Stimulated activated CD8-positive, alpha-beta memory T cell treated with anti-CD3 and anti-CD28 coated beads, Interleukin-7, amount 100 ng/mL, for 1 hour (primary cell): ENCODE measurements at places on chromosomes 16 and 17.

- DNase-seq = no peak
These were observed 4.4 kb downstream of the ACLY start for GRCh38 chr17:41914358-41914766.

DNA sequence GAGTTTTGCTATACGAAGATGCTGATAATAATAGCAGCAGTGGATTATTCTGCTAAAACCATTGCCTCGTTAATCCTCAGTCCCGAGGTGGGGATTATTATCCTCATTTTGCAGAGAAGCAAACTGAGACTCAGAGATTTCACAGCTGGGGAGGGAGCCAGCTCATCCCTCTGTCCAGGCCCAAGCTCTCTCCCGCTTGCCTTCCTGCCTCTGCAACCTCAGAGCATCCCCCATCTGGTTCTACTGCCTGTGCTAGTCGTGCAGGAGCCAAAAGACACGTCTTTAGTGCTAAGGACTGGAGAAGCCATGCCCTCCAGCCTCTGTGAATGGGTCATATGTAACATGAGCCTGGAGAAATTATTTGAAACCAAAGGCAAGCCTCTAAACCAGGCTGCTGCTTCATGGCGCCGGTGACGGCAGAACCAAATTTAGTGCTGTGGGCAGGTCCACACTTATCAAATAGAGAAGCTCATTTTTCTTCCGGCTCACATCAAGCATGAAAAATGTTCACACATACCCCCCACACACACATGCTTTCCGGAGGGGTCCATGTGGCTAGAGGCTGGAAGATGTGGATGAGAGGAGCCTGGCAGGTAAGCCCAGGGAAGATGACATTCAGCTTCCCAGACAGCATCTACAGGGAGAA, 13.5 kb downstream of the MAPT start:
- no peak for DNase-seq

DNA sequence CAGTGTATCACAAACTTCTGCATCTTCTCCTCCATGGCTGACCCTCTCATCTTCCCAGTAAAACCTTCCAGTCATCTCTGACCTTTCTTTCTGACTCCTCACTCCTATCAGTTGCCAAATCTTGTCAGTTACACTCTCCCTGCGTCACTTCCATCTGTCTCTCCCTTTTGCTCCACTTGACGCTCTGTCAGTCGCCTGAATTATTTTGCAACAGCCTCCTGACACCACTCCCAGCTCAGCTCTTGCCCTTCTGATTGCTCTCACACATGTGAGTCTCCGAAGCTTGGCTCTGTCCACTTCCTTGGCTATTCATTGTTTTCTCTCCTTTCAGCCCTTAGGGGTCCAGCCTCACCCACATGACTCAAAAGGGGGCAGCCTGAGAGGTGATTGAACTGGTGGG, 27.7 kb downstream of the DHRS7C start:
- no peak for DNase-seq

DNA sequence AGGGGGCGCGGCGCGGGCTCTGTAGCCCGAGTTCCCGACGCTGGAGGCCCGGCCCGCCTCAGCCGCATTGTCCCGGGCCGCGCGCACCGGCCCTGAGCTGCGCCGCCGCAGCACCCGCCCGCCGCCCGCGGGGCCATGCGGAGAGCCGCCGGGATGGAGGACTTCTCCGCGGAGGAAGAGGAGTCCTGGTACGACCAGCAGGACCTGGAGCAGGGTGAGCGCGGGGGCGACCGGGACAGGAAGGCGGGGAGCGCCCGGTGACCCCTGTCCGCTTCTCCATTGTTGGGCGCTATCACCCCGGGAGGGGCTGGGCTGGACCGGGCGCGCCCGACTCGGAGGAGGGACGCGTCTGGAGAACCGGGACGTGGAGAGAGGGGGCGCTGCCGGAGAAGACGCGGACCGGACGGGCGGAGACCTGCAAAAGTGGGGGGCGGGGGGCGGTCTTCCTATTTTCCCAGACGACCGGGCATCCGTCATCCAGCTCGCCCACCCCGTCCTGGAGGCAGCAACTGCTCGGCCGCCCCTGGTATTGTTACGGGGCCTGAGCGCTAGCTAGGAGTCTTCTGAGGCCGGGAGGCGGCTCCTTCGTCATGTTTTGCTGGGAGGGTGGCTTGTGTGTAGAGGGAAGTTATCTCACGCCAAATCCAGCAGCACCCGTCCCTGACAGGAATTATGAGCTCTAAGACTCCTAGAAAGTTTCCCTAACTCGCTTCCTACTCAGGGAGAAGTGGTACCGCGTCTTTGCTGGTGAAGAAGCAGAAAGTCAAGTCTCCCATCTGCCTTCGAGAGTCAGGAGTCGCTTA, 678 bp downstream of the CDR2L start:
- DNase-seq = no peak

DNA sequence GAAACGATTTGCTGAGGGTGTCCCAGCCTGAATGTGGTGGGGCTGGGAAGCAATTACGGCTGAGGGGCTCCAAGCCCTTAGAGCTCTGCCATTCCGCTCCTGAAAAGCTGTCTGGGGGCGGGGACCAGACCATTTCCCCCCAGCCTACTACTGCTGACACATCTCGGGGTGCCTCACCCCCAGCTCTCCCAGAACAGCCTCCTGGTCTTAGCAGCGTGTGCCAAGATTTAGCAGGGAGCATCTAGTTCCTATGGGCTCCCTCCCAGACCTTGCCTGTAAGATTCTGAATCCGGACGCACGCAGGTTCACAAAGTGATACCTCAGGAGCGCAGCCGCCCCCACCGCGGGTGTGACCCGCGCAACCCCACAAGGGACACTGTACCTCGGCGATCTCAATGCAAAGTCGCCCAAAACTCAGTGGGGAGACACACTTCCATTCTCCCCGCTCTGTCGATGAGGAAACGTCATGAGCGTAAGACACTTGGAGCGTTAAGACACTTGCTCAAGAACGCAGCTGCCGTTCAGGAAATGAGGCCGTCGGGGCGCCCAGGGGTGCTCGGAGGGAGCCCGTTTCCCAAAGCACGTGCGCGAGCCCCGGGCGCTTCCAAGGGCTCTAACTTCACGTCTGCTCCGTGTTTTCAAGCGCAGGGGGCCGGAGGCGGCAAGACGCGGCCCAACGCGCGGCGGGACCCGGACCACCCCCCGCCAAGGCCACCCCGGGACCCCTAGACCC, 629 bp downstream of the GEMIN4 start:
- no peak for DNase-seq

GRCh38 chr17:78107976-78108725, 20.4 kb downstream of the TMC6 start:
- DNase-seq = no peak

DNA sequence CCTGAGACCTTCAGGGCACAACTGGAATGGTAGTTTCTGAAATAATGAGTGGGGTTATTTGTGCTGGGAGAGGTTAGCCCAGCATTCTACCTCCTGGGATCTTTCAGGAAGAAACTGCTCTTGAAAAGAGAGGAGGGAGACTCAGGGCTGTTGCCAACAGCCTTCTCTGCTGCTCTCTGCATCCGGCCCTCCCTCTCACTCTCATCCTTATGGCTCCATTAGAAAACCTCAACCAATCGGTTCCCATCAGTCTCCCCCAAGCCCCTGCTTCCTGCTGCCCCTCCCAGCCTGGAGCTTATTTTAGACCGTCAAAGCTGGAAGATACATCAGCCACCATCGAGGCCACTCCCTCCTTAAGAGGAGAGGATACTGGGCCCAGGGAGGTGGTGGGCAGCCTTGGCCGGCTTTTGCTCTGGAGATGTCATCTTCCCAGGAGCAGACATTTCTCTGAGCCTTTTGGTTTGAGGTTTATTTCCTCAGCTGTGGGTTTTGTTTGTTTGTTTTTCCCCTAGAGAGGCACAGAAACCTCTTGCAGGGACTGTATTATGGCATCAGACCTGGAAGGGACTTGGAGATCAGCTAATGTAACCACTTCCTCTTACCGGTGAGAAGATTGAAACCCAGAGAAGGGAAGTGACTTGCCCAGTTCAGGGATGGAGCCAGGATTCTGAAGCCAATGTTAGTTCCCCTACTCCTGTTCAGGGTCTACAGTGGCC, 2.7 kb downstream of the MPRIP start:
- DNase-seq = no peak

- DNase-seq = no peak
These were observed 16.7 kb downstream of the SLC6A4 start for GRCh38 chr17:30218799-30219198.

DNA sequence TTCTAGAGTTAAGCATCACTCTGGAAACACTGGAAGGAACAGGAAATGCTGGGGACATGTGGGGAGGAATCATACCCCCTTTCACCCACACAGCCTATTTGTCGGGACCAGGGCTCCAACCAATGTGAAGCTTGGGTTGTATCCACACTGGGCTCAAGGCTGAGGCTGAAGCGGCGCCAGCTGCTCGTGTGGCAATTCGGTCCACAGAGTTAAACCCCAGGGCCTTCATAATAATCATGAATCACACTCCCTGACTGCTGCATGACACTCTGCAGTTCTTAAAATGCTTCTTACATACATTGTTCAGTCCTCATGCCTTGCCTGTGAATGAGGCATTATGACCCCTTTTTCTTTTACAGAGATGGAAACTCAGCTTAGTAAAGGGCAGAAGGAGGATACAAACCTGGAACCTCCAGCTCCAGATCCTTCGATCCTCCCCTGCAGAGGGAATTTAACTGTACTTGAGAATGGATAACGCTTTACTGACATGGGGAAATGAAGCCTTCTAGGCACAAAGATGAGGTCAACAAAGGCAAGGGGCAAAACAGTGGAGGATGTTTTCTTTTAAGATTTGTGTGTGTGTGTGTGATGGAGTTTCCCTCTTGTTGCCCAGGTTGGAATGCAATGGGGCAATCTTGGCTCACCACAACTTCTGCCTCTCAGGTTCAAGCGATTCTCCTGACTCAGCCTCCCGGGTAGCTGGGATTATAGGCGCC, 72.7 kb downstream of the SOX9 start:
- no peak for DNase-seq

DNA sequence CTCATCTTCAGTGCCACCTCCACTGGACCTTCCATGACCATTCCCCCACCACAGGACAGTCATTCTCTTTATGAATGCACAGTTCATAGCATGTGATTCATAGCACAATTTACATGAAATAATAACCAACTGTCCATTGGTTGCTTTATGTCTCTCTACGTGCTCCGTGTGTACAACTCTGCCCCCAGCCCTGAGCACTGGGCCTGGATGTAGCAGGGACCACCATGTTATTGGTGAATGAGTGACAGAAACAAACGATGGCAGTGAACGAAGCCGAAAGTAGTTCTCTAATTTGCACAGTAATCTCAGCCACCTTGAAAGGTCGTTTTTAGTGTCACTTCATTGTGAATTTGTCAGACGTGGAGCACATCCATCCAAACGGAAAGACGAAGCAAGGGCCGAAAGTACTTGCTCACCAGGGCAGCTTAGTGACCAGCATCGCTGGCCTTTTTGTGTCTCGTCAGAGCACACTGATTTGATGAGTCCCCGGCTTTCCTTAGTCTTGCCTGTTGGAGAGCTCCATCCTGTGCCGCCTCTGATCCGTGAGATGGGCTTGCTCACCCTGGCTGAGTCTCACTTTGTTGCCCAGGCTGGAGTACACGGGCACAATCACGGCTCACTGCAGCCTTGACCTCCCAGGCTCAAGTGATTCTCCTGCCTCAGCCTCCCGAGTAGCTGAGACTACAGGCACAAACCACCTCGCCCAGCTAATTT, 95.3 kb downstream of the CMIP start:
- no peak for DNase-seq

DNA sequence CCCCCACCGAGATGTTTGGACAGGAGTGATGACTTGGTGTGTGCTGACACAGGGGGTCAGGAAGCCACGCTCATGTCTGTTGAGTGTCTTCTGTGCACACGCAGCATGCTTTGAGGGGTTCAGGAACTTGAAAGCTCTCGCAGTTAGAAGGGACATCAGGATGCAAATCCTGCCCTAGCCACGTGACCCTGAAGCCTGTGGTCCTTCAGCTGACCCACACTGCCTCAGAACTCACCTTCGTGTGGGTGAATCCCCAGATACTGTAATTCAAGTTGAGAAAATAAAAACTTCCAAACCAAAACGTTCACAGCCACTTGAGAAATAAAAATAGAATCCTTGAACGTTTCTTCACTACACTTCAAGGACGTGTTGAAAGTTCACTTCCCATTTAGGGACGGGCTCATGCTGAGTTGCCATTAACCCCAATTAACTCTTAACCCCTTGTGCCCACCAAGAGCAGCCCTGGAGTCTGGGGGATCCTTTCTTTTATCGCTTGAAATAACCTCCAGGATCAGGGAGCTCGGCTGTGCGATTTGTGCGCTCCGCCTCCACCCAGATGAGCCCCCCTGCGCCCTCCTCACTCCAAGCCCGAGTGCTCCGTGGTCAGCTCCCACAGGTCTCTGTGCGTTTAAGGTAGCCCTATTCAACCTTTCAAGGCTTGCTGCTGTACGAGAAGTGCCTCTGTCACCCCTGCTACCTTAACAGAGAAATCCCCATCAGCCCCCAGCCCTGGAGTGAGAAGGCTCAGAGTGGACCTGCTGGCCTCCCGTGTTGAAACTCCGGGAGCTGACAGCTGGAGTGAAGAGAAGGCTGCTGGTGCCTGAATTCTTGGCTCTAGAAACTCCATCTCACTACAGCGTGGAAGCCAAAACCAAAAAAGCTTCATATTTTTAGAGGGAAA, 36.2 kb upstream of the NAT9 start:
- no peak for DNase-seq

GRCh38 chr16:88303890-88304819, 78.6 kb upstream of the ZNF469 start:
- no peak for DNase-seq

DNA sequence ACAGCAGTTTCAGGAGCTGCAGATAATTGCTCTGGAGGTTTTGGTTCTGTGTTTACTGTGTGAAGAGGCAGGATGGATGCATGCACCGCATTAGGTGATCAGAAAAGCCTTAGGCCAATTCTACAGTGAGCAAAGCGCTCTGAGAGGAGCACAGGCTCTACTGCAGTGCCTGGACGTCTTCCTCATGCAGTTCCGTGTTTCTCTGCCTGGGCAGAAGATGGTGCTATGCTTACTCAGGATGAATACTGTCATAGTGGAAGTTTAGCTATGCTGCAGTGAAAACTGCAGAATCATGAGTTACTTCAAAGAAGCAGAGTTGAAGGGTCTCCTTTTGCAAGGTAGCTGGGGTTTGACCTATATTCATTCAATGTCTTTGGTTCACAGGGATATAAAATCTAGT, 1012.4 kb downstream of the KCNJ18 start:
- no peak for DNase-seq

DNA sequence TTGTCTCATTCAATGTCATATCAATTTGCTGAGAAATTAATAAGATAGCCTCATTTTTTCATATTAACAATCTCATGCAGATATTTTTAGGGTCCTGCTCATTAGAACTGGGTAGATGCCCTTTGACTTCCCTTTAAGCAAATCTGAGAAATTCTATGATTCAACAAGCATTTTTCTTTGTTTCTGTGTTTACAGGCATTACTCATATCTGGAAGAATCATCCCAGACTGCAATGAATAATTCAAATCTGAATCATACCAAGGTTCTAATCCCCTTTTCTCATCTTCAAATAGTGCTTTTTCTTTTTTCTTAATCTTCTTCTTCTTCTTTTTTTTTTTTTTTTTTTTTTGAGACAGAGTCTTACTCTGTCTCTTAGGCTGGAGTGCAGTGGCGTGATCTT, 69.2 kb upstream of the KIFC3 start:
- no peak for DNase-seq

- DNase-seq = no peak
These were observed 2.3 kb upstream of the PGS1 start for GRCh38 chr17:78376161-78376560.

GRCh38 chr16:30357715-30358576, 2.8 kb upstream of the CD2BP2 start:
- no peak for DNase-seq
